ENCODE measurements at places on chromosomes 7 and 10. TPM values are rescaled to one million over a fixed set of nuclear protein-coding genes. Genes with fewer than 3 reads are reported as not detected.

The DNAH11 gene
- total RNA-seq: 2.8 TPM

The ZNF485 gene
- total RNA-seq: 1.3 TPM

The ACSL5 gene
- total RNA-seq: 12.5 TPM

The GPR26 gene
- total RNA-seq: not detected

The STARD3NL gene
- total RNA-seq: 36.9 TPM

The CALU gene
- 334 TPM for total RNA-seq

The AGR3 gene
- total RNA-seq: not detected

The GPER1 gene
- total RNA-seq: 10.6 TPM

The MBLAC1 gene
- 4.6 TPM for total RNA-seq

The KIAA1217 gene
- 38.2 TPM for total RNA-seq

The CPXM2 gene
- total RNA-seq: 2.1 TPM

The MSMB gene
- total RNA-seq: not detected

The KCNK18 gene
- total RNA-seq: not detected

The ZMYND11 gene
- total RNA-seq: 54.1 TPM

The FOXI2 gene
- 0.14 TPM for total RNA-seq

The HOXA7 gene
- total RNA-seq: 0.26 TPM

The LIPN gene
- total RNA-seq: not detected

The TET1 gene
- total RNA-seq: 3.5 TPM

The DYDC2 gene
- not detected for total RNA-seq

The OR6V1 gene
- total RNA-seq: not detected

The JMJD1C gene
- 330 TPM for total RNA-seq

The EBLN1 gene
- total RNA-seq: not detected

The HGF gene
- total RNA-seq: 2.6 TPM

The CCDC3 gene
- 40.6 TPM for total RNA-seq

The ANLN gene
- total RNA-seq: 0.55 TPM

The GIMAP1 gene
- total RNA-seq: 4.0 TPM

The RET gene
- 6.3 TPM for total RNA-seq

The C10orf105 gene
- 1.2 TPM for total RNA-seq

The CH25H gene
- 0.24 TPM for total RNA-seq

The ASAH2 gene
- total RNA-seq: not detected

The SMARCD3 gene
- 31.2 TPM for total RNA-seq

The SEMA3C gene
- 371 TPM for total RNA-seq

The FFAR4 gene
- total RNA-seq: not detected

The CALML5 gene
- not detected for total RNA-seq

The UCMA gene
- not detected for total RNA-seq

The MNX1 gene
- 0.28 TPM for total RNA-seq

The NUTM2B gene
- not detected for total RNA-seq

The FANK1 gene
- total RNA-seq: 2.5 TPM

The RNF32 gene
- total RNA-seq: 0.41 TPM

The ARMS2 gene
- total RNA-seq: not detected

Measured in uterus (tissue), 4 donors.